ENCODE measurements at places on chromosomes 7 and 10.
A peak's percentile ranks its signal among the peaks of the same experiment; 100 is the strongest.

GRCh38 chr7:95863-96260, 96.5 kb upstream of the FAM20C start:
- DNase-seq, result no peak

DNA sequence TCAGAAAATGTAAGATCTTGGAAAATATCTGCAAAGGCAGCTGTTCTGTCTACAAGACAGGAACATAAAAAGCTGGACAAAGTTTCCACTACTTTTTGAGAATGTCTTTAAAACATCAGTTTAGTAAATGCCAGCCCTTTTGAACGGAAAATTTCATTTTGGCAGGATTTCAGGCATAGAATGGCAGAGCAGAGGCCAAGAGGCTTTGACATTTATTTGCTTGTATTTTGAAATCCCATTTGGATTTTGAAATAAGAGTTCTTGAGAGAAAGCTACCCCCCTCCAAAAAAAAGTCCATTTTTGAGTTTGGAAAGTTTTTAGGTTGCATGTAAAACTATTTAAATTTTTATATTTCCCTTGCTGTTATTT, 3.1 kb upstream of the ETV1 start:
- peak; percentile 44 for DNase-seq

GRCh38 chr7:28815369-28815927, 142.7 kb downstream of the TRIL start:
- no peak for DNase-seq

GRCh38 chr7:128075242-128076095, 44.2 kb upstream of the LRRC4 start:
- no peak for DNase-seq

DNA sequence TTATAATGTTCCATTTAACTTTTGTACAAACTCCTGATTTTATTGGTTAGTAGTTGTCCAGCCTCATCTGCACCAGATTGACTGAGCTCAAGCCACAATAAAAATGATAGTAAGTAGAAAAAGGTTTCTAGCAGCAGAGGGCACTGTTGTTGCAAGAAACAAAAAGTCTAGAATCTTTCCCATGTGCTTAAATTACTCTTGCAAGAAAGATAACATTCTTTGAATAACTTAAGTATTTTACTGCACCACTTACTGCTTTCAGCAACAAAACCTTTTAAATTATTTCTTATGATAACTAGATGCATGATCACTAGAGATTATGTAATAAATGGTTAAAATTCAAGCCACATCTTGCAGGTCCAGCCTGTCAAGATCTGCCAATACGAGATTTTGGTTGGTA, 27.0 kb downstream of the LMOD2 start:
- DNase-seq, result peak; percentile 68

DNA sequence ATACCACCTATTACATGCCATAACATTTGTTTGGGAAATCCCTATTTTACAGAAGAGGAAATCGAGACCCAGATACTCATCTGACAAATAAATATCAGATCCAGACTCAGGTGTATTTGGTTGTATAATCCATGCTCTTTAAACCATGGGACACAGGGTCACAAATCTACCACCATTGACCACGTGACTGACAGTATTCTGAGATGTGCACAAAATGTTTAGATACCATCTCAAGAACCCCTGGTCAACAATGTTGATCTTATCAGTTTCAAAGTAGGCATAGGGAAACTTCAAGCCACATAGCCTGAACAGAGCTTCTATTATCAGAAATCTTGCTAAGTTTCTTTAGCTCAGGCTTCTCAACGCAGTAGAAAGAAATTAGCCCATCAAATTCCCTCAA, 93.6 kb downstream of the ICA1 start:
- no peak for DNase-seq

DNA sequence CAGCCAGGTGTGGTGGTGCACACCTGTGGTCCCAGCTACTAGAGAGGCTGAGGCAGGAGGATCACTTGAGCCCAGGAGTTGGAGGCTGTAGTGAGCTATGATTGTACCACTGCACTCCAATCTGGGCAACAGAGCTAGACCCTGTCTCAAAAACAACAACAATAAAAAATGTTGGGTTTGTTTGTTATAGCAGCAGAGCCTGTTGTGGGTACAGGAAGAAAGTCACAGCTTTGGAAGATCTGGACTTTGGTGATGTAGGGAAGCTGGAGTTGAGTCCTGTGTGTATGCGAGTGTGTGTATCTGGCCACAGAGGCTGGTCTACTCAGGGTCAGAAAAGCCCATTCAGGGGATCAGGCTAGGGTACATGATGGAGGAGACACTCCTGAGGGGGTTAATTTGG, 3.9 kb downstream of the GRID2IP start:
- no peak for DNase-seq

- no peak for DNase-seq
These were observed 48.9 kb upstream of the GJD4 start for GRCh38 chr10:35555962-35556930.

- DNase-seq, result peak; percentile 37
These were observed 38.1 kb downstream of the PRPS1L1 start for GRCh38 chr7:17989546-17989945.

- DNase-seq, result no peak
These were observed 427.8 kb upstream of the LRGUK start for GRCh38 chr7:133699386-133699785.

Measured in cardiac muscle cell (in vitro differentiated cells and primary cell).